Kidney (tissue), 22 donors: ENCODE measurements at places on chromosomes 12 and 14. TPM values are rescaled to one million over a fixed set of nuclear protein-coding genes. Genes with fewer than 3 reads are reported as not detected.

The TAS2R20 gene
- 0.47 TPM for polyA plus RNA-seq

The SLCO1B3 gene
- polyA plus RNA-seq, result not detected

The RAB3IP gene
- polyA plus RNA-seq, result 58.4 TPM

The DACT1 gene
- polyA plus RNA-seq, result 2.1 TPM

The CTSG gene
- 1.1 TPM for polyA plus RNA-seq

The NRIP2 gene
- 15.9 TPM for polyA plus RNA-seq

The CIROP gene
- not detected for polyA plus RNA-seq

The AICDA gene
- not detected for polyA plus RNA-seq

The TOMM20L gene
- not detected for polyA plus RNA-seq

The ASB2 gene
- 0.97 TPM for polyA plus RNA-seq

The MIP gene
- polyA plus RNA-seq, result not detected

The ESRRB gene
- 19.1 TPM for polyA plus RNA-seq

The KRT71 gene
- not detected for polyA plus RNA-seq

The LTBP2 gene
- 2.9 TPM for polyA plus RNA-seq

The MAPK1IP1L gene
- polyA plus RNA-seq, result 43.3 TPM

The ALX1 gene
- 0.90 TPM for polyA plus RNA-seq

The ETFRF1 gene
- polyA plus RNA-seq, result 61.2 TPM

GRCh38 chr14:95659990-95660385 is 26.2 kb upstream of the TCL1B start:
- DNase-seq, result no peak

DNA sequence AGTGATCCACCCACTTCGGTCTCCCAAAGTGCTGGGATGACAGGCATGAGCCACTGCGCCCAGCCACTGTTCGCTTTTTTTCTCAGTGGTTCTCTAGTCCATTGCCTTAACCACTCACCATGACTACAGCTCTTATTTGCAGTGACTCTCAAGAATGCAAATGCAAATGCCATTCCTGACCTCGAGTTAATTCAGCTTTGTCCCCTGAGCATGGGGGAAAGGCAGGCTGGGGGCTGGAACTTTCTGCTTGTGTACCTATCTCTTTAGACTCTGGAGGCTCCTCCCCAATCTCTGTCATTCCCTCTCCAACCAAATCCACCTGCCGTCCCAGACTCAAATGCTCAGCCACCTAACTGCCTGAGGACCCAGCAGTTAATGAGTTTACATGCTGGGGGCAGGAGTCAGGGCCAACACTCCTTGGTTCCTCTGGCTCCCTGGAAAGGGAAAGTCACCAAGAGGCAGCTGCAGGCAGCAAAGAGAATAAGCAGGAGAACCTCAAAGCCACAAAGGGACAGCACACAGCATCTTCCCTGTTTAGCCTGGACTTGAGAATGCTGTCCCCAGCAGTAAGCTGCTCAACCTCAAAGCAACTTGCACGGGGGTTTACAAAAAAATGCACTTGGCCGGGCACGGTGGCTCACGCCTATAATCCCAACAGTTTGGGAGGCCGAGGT is 5.3 kb upstream of the HNF1A start:
- peak; percentile 96 for DNase-seq

- no peak for DNase-seq
Measured at GRCh38 chr12:62754706-62755105, 180.2 kb downstream of the PPM1H start.

GRCh38 chr12:59717436-59717835 is 121.6 kb downstream of the SLC16A7 start:
- no peak for DNase-seq

GRCh38 chr14:94505641-94506040 is 3.6 kb downstream of the SERPINA12 start:
- DNase-seq, result no peak

- DNase-seq, result no peak
Measured at GRCh38 chr12:89306827-89307473, 45.4 kb downstream of the DUSP6 start.

DNA sequence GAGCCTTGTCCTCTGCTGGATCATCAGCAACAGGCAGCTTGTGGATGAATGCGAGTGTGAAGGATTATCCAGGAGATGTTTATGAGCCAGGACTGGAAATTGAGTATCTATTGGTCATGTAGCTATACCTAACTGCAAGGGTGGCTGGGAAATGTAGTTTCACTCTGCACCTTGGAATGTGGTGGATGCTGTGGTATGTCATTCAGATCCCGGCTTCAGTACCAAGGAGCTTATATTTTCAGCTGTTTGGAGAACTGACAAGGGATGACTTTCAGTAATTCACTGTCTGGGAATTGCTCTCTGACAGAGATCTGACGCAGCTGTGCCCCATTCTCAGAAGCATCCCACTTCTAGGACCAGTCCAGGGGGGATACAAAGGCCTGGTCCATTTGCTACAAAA is 792.3 kb upstream of the NOVA1 start:
- DNase-seq, result no peak

DNA sequence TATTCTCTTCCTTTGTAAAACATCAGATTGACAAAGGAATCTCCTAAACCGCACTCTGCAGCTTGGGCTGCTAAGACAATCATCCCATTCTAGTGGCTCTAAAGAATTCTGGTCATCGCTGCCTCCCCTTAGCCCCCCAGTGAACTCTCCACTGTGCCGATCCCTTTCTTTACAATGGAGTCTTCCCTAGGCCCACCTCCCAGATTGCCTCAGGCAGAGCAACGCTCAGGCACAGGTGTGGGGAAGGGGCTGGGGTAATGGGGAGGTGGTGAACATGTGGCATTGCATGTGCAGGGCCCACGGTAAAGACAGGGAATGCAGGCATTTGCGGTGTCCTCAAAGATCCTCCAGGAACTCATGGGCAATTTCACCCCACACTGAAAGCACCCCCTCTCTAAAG is 86.3 kb downstream of the PLEKHG3 start:
- no peak for DNase-seq

- no peak for DNase-seq
Measured at GRCh38 chr12:129819391-129819790, 84.4 kb downstream of the TMEM132D start.

GRCh38 chr12:13288501-13288900 is 92.0 kb downstream of the EMP1 start:
- no peak for DNase-seq

GRCh38 chr12:120055231-120056000 is 61.1 kb downstream of the RAB35 start:
- DNase-seq, result no peak

GRCh38 chr12:93146263-93146939 is 217.3 kb upstream of the EEA1 start:
- no peak for DNase-seq

DNA sequence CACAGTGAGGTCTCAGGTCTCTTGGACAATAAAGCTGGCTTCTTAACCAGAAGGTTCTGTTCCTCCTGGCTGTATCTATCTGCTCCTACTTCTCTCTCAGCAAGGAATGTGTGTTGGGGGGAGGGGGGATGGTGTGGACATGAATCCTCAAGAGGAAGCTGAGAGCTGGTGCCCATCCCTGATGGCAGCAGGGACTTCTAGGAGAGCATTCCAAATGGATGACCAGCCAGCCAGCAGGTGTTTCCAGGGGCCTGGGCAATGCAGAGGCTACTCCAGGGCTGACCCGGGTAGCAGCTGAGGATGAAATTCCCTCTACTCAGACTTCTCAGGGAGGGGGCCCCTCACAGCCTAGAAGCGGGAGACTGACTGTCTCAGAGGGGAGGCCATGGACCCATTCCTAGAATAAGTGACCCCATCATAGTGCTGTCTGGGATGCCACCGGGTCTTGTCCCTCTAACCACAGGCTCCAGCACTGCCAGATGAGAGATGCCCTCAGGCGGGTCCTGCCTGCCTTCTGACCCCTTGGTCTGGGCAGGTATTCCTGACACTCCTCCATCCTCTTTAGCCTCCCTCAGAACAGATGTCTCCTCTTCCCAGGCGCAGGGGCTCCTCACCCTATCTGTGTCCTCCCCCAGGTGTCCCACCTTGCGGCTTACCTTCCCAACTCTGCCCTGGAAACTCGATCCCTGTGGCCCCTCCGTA is 1.2 kb downstream of the RAB15 start:
- peak; percentile 58 for DNase-seq

DNA sequence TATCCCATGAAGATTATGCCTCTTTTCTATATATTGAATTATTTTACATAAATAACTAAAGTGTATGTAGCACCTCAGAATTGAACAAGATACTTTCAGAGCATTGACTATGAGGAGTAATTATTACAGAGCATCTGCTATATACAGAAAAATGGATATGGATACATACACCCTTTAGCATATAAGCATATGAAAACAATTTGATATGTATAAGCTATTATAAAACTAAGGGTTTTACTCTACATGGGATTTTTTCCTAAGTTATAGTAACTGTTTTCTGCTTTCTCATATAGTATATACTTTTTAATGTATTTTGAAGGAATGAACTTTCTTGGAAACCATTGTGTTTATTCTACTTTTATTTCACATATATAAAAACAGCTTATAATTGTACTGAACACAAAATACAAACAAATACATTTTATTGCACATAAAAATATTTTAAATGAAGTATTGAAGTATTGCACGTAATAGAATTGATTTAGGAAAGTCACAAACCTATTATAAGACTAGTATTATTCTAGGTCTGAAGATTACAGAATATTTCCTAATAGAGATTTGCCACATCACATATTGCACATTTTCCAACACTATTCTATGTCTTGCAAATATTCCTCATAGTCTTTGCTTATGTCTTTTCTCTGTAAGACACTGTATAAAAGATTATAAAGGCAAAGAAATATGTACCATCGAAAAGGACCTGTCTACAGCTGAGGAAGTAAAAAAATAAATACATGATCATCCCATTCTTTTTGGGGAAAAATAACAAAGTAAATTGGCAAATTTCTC is 8.4 kb downstream of the CD69 start:
- DNase-seq, result no peak

DNA sequence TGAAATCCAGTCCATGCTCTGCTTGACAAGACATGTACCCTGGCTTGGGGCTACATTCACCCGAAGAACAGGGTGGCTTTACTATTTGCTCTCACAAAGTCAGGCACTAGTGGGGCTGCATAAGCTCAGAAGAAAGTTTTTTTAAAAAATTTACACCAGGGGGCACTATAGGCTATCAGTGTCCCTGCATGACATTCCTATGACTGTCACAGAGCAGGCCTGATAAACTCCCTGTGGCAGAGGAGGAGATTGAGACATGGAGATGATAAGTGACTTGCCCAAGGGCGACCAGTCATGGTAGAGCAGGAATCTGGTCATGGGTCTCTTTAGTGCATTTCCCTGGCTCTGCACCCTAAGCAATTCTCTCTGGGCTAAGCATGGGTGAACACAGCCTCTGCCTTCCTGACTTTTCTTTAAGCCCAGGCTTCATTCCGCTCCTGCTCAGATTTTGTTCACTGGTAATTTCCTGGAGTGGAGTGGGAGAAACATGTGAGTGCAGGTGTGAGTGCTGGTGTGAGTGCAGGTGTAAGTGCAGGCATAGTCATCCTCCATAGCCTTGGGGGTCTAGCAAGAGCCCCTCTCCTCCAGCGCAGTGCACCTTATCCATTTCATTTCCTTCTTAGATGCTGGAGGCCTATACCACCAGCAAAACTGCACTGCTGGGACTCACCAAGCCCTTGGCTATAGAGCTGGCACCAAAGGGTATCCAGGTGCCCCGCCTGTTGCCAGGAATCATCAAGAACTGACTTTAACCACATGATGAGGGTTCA is 91.6 kb downstream of the DHRS2 start:
- peak; percentile 57 for DNase-seq

DNA sequence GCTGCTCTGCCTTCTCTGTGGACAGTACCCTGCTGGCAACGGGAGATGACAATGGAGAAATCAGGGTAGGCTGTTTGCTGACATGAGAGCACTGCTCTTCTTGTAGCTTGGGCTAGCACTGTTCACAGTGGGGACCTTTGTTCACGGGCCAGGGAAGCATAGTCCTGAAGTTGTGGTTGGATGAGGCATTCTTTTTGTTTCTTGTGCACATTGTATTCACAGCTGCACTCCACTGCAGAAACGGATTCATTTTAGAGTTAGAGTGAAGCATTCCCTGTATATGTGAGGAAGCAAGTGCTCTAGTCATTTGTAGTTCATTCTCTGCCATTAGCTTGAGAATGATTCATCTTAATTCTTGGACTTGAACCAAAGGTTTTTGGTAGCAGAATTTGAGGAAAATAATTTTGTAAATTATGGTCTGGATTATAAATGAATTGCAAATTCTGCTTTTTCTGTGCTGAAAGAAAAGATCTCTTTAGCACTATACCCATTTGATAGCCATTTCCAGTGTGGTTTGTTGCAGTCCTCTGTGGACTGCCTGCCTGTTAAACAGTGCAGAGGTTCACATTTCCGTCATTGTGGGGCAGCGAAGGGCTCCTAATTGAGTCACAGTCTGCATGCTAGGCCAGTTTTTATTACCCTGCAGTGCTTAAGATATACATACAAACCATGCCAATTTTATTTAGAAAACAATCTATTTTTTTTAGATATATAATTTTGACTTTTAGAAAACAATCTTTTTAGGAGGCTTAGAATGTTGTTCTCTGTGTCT is 80.6 kb downstream of the APAF1 start:
- peak; percentile 76 for DNase-seq

DNA sequence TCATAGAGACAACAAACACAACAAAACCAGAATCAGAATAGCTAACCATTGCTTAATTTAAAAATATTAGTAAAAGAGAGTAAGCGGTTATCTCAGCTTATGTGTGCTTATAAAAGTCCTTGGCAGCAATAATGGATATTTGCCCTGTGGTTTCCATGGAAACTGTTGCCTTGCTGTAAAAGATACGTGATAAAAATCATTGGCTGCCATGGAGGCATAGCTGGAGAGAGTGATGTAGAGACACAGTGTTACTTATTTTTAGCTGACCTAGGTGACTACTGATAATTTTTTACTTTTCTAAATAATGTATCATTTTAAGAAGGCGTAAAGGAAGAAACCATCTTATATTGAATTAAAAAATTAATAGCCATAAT is 92.9 kb downstream of the ERC1 start:
- DNase-seq, result no peak

GRCh38 chr14:26021759-26022158 is 576.1 kb downstream of the NOVA1 start:
- no peak for DNase-seq

GRCh38 chr14:47919997-47920396 is 244.6 kb upstream of the MDGA2 start:
- DNase-seq, result peak; percentile 43

DNA sequence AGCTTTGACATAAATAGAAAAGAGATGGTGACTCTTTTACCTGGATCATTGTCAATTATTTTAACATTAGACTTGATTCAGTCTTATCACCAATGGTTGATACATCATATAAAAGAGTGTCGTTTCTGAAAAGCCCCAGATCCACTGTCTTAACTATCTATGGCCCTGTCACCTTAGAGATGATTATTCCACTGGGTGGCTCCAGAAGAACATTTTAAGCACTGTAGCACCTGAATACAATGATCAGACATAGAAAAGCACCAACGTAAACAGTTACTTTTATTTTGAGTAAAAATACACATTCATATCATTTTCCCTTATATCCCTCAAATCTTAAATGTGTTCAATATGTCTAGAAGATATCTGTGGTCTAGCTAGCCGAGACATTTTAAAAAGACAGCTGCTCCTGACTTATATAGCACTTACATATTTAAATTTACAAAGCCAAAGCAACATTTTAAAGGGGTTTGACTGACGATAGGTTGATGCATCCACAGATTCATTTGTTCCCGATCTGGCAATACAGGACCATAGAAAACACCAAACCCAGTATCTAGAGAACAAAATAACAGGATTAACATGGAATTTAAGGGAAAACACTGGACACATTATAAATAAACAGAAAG is 32.9 kb downstream of the TSPAN8 start:
- DNase-seq, result no peak
